ENCODE measurements at places on chromosomes 7 and 10. TPM values are rescaled to one million over a fixed set of nuclear protein-coding genes. Genes with fewer than 3 reads are reported as not detected.

GRCh38 chr10:34024693-34025425 is 690.4 kb upstream of the NRP1 start:
- DNase-seq = peak; percentile 8

- no peak for DNase-seq
Observed at GRCh38 chr7:130941322-130942210, 207.6 kb upstream of the KLF14 start.

The SSC4D gene
- total RNA-seq = 11.0 TPM

The GTF2IRD2 gene
- total RNA-seq = 11.8 TPM

The POU6F2 gene
- not detected for total RNA-seq

The PDE1C gene
- total RNA-seq = 10.2 TPM

Measured in Caki2 (cell line).